ENCODE measurements at places on chromosomes 12 and 14. TPM values are rescaled to one million over a fixed set of nuclear protein-coding genes. Genes with fewer than 3 reads are reported as not detected.
A peak's percentile ranks its signal among the peaks of the same experiment; 100 is the strongest.

The GAS2L3 gene
- total RNA-seq: 1.0 TPM

The CABP1 gene
- total RNA-seq: not detected

The ETFBKMT gene
- 1.2 TPM for total RNA-seq

GRCh38 chr12:46773586-46774321, 52.0 kb downstream of the SLC38A4 start:
- DNase-seq: no peak
- H3K27ac ChIP-seq: no peak overlapping the region
- H3K4me1 ChIP-seq: no peaks in the 10 kb centered on the region
- H3K27me3 ChIP-seq: no peaks in the 10 kb centered on the region

- no peaks in the 10 kb centered on the region for H3K4me1 ChIP-seq
- no peaks in the 10 kb centered on the region for H3K27me3 ChIP-seq
- no peak for DNase-seq
- no peaks in the 10 kb centered on the region for H3K36me3 ChIP-seq
- no peak overlapping the region for H3K4me3 ChIP-seq
Observed at GRCh38 chr14:67166450-67166853, 22.8 kb upstream of the GARIN2 start.

GRCh38 chr14:50000380-50001150, 107.7 kb downstream of the ARF6 start:
- H3K36me3 ChIP-seq: no peaks in the 10 kb centered on the region
- H3K4me3 ChIP-seq: no peak overlapping the region
- H3K27ac ChIP-seq: peak overlapping the region; percentile 95
- H3K4me1 ChIP-seq: peaks cover 73% of the 10 kb centered on the region
- no peaks in the 10 kb centered on the region for H3K27me3 ChIP-seq

Data from natural killer cell (primary cell).